ENCODE measurements at places on chromosomes 13 and 19.
A peak's percentile ranks its signal among the peaks of the same experiment; 100 is the strongest.

- no peak for DNase-seq
Observed at GRCh38 chr13:113086991-113087922, 18.3 kb upstream of the F7 start.

DNA sequence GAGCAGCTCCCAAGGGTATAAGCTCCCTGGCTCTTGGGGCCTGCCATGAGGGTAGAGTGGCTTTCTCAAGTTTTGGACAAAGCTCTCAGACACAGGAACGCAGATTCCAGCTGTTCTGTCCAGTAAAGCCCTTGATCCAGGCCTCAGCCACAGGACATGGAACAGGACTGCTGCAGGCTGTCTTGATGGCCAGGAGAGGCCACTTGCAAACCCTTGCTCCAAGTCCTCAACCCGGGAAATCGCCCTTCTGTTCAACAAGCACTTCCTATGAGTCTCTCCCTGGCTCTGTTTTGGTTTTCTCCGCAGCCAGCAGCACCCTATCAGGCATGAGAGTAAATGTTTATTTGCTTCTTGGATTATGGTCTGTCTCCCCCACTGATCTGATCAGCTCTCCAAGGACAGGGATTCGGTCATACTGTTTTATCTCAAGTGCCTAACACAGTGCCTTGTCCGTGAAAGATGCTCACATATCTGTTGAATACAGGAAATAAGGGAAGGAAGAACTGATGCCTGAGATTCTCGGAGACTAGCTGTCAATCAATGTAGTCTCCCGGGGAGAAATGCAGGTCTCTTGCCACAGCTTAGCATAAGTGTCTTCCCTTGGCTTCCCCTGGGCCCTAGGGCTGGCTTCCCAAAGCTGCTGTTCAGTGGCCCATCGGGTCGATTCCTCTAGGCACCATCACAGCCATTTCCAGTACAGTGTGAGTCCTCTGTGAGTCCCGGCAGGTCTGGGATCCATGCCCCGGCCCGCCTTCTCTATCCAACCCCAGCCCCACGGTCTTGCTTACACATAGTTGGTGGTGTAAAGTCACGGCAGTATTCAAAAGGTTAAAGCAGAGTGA is 90.8 kb downstream of the TSHZ3 start:
- DNase-seq: no peak

DNA sequence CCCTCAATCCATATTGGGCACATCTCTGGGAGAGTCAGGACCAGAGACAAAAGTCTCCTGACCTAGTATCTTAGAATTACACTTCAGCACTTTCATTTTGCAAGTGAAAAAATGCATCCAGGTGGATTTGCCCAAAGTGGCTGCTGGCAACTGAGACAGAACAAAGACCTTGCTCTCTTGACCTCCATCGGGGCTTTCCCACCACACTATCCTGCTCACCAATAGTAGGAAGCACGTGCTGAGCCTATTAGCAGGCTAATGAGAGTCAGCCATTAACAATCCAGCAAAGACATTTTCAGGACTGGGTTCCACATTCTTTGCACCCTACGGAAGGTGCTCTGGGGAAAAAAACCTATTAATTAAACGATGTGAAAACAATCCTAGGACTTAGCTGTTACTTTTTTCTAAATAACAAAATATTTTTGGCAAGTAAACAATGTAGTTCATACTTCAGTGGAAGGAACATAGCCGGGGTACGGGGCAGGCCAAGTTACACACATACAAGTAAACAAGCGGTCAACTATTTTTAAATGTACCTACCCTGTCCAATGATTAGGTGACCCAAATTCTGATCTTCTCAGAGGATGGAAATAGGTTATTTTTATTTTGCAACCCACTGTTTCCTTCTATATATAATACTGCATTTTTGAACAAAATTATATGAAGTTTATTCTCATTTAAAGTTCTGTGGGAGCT is 78.6 kb downstream of the CDADC1 start:
- DNase-seq: no peak

- DNase-seq: no peak
Observed at GRCh38 chr13:98917116-98917515, 60.7 kb downstream of the DOCK9 start.

GRCh38 chr13:85537601-85538000 is 261.6 kb downstream of the SLITRK6 start:
- no peak for DNase-seq

GRCh38 chr13:35765366-35765765 is 288.9 kb upstream of the MAB21L1 start:
- DNase-seq: no peak

DNA sequence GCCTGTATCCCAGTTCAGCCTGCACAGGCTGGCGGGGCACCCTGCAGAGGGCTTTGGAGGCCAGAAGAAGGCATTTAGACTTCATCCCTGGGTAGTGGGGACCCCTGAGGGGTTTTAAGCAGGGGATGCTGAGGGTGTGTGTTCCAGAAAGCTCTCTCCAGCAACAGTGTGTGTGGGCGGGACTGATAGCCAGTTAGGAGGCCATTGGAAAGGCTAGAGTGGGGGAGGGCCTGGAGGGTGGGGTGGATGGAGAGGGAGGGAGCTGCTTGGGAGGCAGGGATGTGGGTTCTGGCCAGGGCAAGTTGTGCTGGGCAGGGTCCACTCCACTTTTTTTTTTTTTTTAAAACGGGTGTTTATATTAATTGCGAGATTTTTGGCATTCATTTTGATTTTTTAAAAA is 28.3 kb downstream of the LYL1 start:
- no peak for DNase-seq

DNA sequence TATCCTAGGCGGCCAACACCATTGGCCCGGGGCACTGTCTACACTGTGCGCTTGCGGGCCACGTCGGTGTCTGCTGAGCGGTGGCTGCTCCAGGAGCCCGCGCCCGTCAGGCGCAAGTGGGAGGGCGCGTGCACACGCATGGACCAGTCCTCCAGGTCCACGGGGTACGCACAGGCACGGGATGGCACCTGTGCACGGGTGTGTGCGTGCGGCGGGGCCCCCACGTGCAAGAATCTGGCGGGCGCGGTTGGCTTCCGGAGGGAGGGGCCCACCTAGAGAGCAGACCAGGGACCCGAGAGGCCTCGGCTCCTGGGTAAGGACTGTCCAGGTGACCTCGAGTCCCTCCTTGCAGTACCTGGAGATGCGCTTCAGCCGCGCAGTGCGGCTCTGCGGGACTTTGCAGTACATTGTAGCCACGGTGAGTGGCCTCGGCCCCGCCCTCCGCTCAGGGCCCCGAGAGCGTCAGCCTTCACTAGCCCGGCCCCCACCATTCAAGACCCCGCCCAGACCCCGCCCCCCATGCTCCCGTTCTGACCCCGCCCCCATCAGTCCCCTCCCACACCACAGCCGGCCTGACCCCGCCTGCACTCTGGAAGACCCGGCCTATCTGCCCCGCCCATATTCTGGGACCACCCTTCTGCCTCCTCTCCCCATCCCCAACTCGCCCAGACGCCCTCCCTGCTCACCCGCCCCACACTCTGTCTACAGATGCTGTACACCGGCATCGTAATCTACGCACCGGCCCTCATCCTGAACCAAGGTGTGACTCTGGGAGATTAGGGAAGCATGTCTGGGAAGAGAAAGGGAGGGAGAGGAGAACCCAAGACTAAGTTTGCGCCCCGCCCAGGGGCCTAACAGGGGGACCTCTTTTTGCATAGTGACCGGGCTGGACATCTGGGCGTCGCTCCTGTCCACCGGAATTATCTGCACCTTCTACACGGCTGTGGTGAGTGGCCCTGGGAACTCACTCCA is 2.3 kb downstream of the SLC5A5 start:
- peak; percentile 66 for DNase-seq

DNA sequence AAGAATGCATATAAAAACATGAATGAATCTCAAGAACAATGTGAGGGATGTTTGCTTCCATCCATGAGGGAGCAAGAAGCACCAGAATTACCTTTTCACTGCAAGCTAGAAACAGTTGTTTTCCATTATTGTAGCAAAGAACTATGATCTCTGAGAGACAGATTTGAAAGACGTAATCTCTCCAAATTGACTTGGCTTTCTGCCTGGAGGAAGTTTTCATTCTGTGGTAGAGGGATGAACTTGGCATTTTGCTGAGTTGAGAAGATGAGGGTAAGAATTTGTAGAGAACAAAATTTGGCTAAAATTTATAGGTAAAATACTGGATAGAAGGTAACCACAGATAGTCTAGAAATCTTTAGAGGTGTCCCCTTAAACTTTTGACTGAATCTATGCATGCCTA is 496.8 kb downstream of the TDRD3 start:
- DNase-seq: no peak

DNA sequence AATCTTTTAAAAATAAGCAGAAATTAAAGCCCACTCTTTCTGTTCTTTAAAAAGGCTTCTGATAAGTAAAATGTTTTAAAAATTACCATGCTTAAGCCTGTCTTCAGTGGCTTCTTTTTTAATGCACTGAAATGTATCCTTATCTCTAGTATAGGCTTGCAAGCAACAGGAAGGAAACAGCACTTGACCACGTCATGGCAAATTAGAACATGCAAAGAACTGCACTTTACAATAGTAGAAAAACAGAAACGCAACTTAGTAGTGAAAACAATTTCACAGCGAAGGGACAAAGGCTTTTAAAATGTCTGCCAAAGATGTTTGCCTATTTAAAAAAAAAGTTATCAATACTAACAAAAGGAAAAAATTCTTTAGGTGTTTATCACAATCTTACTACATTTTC is 36.3 kb downstream of the ELF1 start:
- no peak for DNase-seq

DNA sequence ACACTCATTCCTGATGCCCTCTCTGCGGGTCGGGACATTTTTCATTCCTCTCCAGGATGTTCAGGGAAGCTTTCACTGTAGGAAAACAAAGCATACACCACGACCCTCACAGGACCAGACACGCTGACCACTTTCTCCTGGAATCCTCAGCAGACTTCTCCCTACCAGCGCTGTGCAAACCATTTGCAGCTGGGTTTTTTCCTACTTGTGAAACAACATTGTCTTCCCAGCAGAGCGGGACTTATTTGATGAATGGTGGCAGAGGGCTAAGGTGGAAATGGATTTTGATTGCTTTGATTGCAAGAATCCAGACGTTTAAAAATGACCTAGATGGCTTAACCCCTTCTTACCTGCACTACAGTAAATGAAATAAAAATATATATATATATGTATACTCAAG is 265.9 kb downstream of the TBC1D4 start:
- no peak for DNase-seq

- peak; percentile 61 for DNase-seq
Observed at GRCh38 chr19:1251330-1252220, 3.2 kb downstream of the MIDN start.

DNA sequence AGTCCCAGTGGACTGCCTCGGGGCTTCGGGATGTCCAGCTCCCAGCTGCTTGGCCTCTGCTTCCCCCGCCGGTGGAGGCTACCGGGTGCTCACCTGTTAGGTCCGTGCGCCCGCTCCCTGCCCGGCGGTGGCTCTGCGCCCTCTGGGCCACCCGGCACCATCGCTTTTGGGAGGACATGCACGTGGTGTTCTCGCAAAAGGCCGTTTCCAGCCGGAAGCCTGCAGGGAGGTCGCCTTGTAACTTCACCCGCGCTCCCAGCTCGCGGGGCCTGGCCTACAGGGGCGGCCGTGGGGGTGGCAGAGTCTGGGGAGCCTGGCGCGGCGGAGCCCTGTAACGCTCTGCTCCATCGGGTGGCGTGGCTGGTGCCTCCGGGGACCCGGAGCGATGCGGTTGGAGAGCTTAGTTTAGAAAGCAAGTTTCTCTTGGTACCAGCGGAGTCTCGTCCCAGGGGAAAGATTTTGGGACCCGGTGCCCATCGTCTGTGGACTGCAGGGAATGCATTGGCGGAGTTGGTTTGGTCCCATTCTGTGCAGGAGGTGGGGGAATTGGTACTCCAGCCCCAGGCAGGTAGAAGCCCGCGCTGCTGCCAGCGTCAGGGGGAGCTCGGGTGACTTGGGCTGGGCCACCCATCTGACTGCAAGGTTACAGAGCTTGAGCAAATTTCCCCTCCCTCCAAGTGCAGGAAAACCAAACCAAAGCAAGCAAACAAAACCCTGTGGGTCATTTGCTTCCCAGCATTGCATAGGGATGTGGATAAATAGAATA is 673 bp downstream of the SPATA13 start:
- DNase-seq: no peak

- DNase-seq: no peak
Observed at GRCh38 chr13:110323172-110323891, 16.2 kb downstream of the COL4A2 start.

- DNase-seq: no peak
Observed at GRCh38 chr19:17841810-17842662, 5.7 kb downstream of the JAK3 start.

GRCh38 chr13:85405316-85405897 is 393.8 kb downstream of the SLITRK6 start:
- no peak for DNase-seq

- DNase-seq: no peak
Observed at GRCh38 chr19:23406721-23407120, 11.4 kb upstream of the ZNF91 start.

GRCh38 chr13:79830945-79831344 is 350.0 kb downstream of the NDFIP2 start:
- DNase-seq: no peak

GRCh38 chr19:7643031-7643415 is 6.1 kb downstream of the STXBP2 start:
- no peak for DNase-seq

DNA sequence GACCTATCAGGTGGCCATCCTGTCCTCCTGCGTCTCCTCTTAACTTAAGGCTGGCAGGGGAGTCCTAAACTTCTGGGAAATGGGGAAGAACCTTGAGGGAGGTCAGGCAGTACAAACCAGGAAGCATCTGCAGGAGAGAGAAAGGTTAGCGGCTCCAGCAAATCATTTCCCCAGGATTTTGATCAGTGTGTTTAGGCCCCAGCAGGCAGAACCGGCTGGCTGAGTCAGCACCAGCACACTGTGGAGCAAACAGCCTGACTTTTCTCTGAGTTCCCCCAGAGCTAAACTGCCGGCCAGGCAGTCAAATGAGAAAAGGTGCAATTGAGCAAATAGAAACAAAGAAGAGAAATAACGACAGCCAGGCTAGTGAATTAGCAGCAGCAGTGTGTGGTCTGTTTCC is 46.7 kb upstream of the MEDAG start:
- no peak for DNase-seq

GRCh38 chr19:46515879-46516350 is 20.2 kb upstream of the PNMA8B start:
- no peak for DNase-seq

DNA sequence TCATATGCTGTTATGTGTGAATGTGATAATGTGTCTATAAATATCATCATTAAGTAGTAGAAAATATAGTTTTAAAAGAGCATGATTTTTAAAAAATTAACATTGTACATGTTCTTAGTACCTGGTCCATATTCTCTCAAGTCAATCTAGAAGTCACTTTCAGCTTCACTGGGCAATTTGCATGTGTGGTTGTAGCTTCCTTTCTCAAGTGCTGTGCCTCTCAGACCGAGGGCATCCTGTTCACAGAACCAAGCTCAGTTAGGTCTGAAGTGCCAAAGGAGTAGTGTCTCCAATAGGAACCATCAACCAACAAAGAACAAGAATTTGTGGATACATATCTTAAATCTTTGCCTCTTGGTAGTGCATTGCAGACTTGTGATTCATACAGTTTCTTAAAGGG is 541.8 kb upstream of the SLC10A2 start:
- DNase-seq: no peak

All from activated effector memory CD4-positive, alpha-beta T cell treated with Interleukin-2 at 50 U/mL for 16 hours (primary cell).